Stimulated activated CD4-positive, alpha-beta T cell treated with anti-CD3 and anti-CD28 coated beads, Interleukin-1b, Interleukin-23, amount 100 ng/mL, for 1 hour (primary cell): ENCODE measurements at places on chromosomes 5 and 9.

DNA sequence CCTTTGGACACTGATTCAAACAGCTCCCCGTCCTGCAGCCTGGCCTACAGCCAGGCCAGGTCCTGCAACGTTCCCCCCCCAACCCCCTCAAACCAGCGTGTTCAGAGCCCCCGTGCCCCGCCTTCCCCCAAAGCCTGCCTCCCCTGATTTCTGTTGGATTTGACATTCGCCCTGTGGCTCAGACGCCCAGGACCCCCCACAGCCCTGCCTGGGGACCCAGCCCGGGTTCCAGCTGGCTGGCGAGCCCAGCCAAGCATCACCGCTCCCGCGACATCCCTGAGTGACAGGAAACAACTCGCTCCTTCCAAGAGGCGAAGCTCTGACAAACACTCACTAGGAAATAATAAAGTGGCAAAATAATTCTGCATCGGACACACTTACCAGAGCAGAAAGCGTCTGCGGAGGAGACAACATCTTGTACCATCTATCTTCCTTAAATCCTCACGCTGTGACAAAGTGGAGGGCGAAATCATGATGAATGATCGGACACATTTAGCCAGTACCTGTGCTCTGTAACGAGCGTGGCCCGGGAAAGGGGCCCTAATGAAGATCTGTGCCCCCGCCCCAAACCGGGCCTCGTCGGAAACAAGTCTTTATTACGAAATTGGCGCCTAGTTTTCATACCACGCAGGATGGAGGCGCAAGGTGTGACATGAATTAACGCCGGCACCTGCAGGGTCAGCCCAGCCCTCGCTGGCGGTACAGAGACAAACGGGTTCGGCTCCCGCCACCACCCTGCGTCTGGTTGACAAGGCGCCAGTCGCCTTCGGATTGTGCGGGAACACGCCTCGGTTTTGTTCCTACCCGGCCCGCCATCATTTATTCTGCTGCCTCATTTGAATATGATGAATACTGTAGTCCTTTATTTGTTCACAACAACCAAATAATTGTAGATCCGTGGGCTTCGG is 91.0 kb upstream of the MVB12B start:
- no peak for DNase-seq

GRCh38 chr5:130045334-130045733 is 141.1 kb downstream of the CHSY3 start:
- no peak for DNase-seq

- DNase-seq, result no peak
Observed at GRCh38 chr5:95440825-95441224, 49.7 kb downstream of the FAM81B start.

DNA sequence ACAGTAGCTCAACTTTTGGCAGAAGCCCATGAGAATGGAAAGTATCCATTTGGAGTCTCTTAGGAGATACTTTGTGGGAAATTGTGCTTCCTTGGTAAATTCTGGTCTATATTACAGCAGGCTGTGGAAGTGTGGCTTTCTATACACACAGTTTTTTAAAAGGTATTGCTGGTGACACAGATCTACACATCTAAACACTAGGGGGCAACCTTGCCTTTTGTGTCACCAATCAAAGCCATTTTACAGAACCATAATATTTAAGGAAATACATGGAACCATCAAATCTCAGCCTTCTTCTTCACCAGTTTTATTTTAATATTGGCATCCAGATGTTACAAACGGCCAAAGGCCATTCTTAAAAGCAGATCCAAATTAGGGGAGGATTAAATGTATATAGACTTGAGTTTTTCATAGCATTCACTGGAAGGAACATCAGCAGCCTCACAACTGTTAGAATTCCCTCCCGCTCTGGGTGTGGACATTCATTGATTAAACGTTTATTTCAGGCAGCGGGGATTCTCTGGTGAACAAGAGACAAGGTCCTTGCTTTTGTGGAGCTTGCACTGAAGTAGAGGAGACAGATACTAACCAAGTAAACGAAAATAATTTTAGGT is 132.4 kb upstream of the EPB41L4A start:
- no peak for DNase-seq

GRCh38 chr5:14896131-14896530 is 24.6 kb upstream of the ANKH start:
- no peak for DNase-seq

DNA sequence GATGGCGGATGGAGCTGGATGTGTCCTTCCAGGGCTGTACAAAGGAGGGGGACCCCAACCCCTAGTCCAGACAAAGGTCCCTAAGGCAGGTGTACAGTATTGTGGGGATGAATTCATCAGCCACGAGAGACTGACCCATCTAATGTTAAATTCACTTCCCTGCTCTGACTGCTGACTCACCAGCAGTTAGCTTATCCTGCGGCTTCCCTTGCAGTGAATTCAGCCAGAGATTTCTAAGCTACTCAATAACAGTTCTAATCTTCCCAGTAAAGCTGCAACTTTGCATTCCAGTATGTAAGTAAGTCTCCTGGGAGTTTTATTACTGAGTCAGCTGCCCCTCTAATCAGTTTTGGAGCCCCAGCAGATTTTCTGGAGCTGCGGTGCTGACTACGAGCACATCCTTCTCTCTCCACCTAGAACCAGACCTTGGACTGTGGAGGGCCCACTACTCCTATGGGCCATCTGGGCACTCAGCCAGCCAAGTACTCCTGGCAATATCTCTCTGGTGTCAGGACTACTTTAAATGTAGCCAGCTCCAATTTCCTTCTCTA is 16.1 kb downstream of the B4GALT1 start:
- DNase-seq, result no peak

DNA sequence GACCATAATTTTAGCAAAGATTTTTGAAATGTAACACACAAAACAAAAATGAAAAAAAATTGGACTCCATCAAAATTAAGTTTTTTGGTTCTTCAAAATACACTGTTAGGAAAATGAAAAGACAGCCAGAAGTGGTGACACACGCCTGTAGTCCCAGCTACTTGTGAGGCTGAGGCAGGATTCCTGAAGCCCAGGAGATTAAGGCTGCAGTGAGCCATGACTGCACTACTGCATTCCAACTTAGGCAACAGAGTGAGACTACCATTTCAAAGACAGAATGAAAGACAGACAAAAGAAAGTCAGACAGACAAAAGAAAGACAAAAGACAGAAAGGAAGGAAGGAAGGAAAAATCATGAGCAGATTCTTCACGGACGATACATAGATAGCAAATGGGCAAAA is 7.5 kb downstream of the DIAPH1 start:
- DNase-seq, result no peak

DNA sequence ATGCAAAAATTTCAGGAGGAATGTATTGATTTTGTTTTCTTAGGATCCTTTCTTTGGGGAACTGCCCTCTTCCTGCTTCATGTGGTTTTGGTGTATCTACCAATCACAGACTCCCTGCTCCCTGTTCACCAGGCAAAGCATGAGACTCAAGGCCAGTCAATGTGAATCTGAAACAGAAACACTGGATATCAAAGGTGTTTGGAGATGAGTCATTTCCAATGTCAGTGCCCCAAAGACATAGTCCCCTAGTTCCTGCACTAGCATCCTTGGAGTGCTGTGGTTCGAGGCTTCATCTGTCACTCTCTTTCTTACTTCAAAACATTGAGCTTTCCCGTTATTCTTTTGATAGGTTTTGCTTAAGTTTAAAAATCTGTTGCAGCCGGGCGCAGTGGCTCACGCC is 8.1 kb downstream of the PPP3R2 start:
- no peak for DNase-seq

- DNase-seq, result no peak
Observed at GRCh38 chr5:13316176-13316575, 628.3 kb downstream of the DNAH5 start.

GRCh38 chr5:544675-545355 is 20.6 kb upstream of the SLC9A3 start:
- DNase-seq, result no peak

DNA sequence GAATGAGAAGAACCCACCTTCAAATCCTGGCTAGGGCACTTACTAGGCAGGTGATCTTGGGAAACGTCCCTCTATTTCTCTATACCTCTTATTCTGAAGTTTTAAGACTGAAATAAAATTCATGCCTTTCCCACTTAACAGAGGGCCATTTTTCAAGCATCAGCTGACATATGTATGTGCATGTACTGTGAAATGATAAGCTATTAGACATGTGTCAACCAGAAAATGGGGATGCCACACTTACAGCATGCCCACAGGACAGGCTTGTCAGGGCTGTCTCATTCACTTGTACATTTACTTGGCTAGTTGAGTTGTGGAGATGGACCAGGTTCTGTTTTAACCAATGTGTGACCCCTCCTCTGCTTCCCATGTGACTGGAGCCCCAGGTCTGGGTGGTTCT is 78.5 kb downstream of the C9orf152 start:
- no peak for DNase-seq

DNA sequence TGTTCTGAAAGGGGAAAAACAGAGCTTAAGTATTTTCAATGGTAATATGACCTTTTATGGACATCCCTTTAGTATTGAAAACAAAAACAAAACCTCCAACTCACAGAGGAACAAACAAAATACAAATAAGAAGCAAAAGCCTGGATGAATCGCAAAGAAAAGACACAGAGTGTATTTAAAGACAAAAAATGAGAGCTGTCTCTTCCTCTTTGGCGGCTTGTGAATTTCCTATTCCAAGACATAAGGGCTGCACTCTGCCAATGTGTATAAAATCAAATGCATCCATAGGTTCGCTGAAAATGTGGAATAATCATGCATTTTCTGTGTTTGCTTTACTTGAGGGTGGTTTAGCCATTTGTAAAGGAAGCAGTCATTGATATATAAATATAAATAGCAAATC is 739.3 kb upstream of the ZNF608 start:
- DNase-seq, result no peak

DNA sequence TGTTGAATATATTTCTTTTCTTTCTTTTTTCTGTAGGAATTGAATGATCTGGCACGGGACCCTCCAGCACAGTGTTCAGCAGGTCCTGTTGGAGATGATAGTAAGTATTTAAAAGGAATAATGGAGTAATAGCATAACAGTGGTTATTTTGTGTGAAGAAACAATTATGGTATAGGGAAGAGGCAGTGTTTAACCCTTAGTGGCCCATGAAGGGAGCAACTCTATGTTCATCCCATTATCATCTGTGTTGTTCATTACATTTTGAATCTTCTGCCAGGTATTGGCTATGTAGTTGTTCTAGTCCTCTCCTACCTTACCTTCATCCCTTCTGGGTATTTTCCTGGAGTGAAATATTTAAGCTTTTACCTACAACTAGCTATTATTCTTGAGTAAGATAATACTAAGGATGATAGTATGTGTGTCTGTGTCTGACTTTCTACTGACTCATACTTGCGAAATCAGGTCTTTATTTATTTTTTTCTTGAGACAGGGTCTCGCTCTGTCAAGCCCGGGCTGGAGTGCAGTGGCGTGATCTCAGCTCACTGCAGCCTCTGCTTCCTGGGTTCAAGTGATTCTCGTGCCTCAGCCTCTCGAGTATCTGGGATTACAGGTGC is 39.3 kb downstream of the UBE2D2 start:
- DNase-seq, result no peak
